T1000 (cell line): ENCODE measurements at places on chromosomes 1 and 21.

- DNase-seq: no peak
Measured at GRCh38 chr1:160371756-160372155, 4.9 kb downstream of the NHLH1 start.

DNA sequence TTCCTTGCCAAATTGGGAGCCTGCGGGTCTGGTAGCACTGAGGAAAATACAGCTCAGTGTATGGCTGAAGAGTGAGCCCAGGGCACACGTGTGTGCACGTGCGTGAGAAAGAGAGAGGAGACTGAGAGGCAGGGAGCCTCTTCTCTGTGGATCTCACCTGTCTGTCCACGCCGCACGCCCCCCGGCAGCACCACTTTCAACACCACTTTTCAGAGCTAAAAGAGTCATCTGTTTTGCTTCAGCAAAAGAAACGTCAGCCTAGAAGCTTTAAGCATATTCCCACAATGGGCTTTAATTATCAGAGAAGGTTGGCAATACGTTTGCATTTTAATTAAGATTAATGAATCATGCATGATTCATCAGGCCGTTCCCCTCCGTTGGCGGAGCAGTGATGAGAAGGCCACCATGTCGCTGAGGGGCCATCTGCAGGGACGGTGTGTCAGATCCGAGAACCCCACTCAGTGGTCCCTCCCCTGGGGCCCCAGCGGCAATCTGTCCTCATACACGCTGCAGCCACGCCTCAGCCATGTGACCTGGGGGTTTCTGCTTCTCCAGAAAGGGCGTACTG is 56.8 kb downstream of the SIK1 start:
- DNase-seq: no peak

GRCh38 chr1:115314092-115314491 is 24.0 kb downstream of the NGF start:
- DNase-seq: no peak

- no peak for DNase-seq
Measured at GRCh38 chr1:51850420-51851223, 27.9 kb downstream of the NRDC start.

- no peak for DNase-seq
Measured at GRCh38 chr1:47621483-47621882, 183.6 kb downstream of the FOXD2 start.

- DNase-seq: no peak
Measured at GRCh38 chr1:205451202-205451601, 4.6 kb downstream of the BLACAT1 start.

GRCh38 chr1:1034439-1034781 is 14.5 kb downstream of the AGRN start:
- DNase-seq: no peak

GRCh38 chr1:156413391-156414246 is 44.6 kb downstream of the RHBG start:
- DNase-seq: no peak

GRCh38 chr1:5571438-5571837 is 420.8 kb downstream of the NPHP4 start:
- no peak for DNase-seq

- no peak for DNase-seq
Measured at GRCh38 chr1:105684714-105685113, 1371.8 kb upstream of the PRMT6 start.

DNA sequence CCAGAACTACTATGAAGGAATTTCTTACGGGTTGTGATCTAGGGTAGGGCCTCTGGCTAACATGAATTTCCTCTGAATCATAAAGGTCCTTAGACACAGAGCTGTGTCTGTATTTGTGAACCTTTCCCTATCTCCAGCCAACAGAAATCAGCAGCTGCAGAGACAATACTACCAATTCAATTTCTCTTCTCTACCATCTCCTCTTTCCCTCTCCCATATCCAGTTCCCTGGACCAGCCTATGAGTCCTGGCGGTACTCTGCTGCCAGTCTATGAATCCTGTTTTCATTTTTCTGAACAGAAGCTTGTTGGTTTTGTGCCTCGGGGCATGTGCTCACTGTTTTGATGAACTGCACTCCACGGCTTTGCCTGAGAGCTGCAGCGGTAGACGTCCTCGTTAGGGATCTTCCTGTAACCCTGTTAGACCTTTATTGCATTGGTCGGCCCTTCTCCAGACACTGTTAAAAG is 458.0 kb upstream of the VAMP3 start:
- DNase-seq: peak; percentile 42

DNA sequence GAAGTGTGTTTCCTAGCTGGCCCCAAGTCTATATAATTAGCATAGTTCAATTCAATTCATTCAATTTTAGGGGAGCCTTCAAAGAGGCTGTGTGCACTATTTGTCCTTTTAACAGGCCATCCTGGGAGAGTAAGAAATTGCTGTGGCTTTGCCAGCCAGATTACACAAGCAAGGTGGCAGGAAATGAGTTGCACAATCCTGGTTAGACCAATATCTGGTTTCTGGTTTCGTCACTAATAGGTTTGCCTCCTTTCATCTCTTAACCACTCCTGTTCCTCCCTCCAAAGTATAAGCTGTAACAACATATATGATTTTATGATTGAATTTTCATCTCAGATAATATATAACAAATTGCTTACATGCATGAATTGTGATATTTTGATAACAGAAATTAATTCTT is 84.1 kb upstream of the NEGR1 start:
- no peak for DNase-seq

DNA sequence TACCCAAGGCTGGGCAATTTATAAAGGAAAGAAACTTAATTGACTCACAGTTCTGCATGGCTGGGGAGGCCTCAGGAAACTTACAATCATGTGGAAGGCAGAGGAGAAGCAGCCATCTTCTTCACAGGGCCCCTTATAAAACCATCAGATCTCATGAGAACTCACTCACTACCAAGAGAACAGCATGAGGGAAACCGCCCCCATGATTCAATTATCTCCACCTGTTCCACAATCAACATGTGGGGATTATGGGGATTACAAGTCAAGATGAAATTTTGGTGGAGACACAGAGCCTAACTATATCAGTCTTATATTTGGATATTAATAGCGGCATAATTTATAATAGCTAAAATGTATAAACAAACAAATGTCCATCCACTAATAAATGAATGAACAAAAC is 1123.7 kb upstream of the NCAM2 start:
- DNase-seq: no peak

DNA sequence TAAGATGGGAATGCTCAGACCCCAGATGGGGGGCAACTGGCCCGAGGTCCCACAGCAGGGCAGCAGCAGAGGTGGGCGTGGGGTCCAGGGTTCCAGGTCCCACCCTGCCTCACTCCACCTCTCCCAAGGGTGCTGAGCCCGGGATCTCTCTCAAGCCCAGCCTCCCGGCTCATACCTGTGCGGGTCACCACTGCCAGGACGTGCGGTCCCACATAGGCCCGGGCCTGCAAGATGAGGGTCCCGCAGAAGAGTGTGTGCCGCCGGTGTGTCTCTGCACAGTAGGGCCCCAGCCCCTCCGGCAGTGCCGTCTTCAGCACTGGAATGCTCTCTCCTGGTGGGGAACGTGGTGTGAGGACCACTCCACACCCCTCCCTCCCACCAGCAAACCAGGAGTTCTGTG is 14.9 kb downstream of the ATP13A2 start:
- DNase-seq: no peak

DNA sequence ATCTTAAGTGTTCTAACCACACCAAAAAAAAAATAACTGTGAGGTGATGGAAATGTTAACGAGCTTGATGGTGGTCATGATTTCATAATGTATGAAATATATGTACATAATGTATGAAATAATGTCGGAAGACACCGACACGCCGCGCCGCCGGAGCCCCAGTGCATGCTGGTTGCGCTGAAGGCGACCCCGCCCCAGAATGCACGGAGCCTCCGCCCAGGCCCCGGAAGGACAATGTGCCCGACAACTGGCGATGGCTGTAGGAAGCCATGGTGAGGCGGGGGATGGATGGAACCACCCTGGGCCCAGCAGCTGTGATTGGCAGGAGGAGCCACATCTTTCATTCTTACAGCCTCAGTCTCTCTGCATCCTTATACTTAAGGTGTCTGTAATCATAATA is 7.4 kb downstream of the OR2T10 start:
- DNase-seq: no peak

GRCh38 chr1:212677136-212677535 is 22.5 kb downstream of the BATF3 start:
- no peak for DNase-seq

DNA sequence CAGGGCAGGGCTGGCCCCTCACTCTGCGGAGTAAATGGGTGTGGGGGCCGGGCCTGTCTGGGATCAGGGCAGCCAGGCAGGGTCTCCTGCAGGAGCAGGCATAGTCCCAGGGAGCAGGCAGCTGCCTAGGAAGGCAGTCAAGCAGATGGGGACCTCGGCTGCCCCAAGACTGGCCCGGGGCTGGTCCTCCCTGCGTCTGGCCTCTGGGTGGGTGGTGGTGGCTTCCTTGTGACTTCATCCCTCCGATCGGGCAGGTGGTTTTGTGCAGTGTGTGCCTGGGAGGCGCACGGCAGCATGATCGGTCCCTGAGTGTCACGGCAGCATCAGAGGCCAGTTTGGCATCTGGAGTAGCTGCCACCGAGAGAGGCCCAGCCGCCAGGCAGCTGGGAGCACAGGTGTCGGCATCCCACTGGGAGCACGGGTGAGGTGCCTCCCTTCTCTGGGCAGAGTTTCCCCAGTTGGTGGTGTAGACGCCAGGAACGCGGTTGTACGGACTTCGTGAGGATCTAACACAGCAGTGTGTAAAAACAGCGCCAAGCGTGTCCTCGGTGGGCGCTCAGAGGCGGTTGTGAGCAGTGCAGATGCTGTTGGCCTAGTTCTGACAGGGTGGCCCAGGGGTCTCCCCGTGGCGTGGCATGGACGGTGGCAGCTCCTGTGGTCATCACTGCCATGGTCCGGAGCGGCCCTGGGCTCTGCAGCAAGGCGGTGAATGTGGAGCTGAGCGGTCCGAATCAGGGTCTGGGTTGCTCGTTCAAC is 45.9 kb downstream of the PRKCZ start:
- no peak for DNase-seq

- no peak for DNase-seq
Measured at GRCh38 chr1:40316595-40317393, at the start of gene COL9A2. Gene COL9A2 (minus strand): TSS chr1:40317286. CDS start chr1:40317197, 89 bp downstream.

GRCh38 chr1:77655431-77655974 is 27.0 kb downstream of the ZZZ3 start:
- DNase-seq: no peak

DNA sequence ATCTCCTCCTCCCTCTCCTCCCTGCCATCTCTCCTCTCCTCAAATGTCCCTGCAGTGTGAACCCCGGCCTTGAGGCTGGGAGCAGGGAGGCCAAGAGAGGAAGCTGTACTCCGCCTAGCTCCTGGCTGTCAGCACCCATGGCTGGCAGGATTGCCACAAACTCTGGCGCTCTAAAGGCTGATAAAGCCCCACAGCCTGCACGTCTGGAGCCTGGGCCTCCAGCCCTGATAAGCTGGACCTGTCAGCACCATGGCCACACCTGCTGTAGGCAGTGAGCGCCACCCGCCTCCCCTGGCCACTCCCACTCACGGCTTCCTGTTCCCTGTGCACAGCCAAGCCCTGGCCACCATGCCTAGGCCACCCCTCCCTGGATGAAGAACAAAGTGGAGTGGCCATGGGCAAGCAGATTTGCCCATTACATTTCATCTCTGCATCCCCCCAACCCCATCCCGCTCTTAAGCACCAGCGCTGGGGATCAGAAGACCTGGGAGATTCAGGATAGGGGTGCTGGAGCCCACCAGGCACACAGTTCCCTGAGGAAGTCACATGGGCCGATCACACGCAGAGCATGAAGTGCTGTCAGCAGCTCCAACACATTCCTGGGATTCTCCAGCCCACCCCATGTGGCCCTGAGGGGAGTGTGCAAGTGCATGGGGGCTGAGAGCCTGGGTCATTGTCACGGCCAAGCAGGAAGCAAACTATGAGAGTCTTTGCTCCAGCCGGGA is 24.2 kb upstream of the NPPB start:
- DNase-seq: no peak

- DNase-seq: no peak
Measured at GRCh38 chr1:27006683-27007082, 6.0 kb downstream of the TENT5B start.

- peak; percentile 54 for DNase-seq
Measured at GRCh38 chr1:157105988-157106812, 6.6 kb upstream of the ETV3L start.

DNA sequence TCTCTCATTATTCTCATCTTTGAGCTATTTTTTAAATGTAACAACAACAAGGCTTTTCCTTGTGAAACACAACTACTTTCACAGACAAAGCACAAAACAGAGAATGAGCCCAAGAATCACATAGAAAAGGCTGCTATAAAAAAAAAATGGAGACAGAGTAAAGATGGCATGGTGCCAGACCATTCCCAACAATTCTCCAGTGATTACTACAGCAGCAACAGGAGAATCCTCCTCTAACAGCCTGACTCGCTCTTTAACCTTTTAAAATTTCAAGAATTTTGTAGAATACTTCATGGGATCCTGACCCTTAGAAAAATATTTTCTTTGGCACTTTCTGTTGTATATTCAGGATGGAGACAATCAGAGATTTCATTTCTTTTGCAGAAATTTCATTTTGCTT is 3.8 kb upstream of the BCAS2 start:
- DNase-seq: no peak

GRCh38 chr1:54989968-54990810 is 8.5 kb upstream of the BSND start:
- DNase-seq: no peak

DNA sequence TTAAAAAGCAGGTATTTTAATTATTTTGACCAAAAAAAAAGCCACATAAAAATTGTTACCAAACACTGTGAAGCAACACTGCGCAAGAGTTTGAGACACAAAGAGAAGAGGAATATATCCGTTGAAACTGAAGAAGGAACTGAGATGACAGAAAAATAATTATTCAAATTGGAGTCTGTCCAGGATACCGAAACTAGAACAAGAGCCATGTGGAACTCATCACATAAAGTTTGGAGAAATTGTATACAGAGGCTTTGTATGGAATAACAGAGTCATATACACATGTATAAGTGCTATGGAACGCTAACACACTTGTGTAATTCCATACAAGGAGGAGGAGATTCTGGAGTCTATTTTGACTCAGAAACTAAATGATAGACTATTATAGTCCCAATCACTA is 675.1 kb upstream of the ADGRL2 start:
- DNase-seq: no peak
